Stimulated activated CD4-positive, alpha-beta T cell treated with anti-CD3 and anti-CD28 coated beads, Interleukin-2, amount 100 ng/mL, for 4 hours (primary cell): ENCODE measurements at places on chromosomes 11 and 22.

DNA sequence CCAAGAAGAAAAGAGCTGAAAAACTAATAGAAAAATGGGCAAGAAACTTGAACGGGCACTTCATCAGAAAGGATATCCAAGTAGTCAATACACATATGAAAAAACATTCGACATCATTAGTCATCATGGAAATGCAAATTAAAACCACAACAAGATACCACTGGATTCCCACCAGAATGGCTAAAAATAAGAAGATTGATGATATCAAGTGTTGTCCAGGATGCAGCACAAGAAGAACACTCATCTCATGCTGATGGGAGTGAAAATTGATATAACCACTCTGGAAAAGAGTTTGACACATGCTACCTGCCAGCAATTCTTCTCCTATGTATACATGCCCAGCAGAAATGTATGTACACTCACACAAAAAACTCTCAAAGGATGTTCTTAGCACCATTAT is 26.9 kb upstream of the SCUBE2 start:
- no peak for DNase-seq

DNA sequence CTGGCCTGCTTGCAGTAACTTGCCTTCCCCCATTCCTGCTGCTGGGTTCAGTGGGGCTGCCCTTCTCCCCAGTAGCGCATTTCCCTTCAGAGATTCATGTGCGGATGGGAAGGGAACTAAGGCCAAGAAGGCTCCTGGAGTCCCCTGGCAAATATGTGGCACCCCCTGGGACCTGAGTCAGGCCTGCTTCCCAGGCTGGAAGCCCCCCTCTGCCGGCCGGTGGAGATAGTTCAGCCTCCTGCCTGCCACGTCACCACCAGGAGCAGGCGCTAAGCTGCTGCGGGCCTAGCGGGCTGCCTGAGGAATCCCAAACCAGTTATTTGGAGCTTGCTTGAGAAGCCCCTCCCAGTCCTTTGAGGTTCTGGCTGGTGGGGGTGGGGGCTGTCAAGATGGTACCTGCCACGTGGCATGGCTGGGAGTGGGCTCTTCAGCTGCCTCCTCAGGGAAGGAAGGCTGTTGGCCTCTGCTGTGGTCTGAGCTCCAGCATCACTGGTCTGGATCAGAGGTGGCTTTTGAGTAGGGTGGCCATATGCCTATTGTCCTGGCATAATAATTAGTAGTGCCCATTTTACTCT is 2.0 kb downstream of the SERPINH1 start:
- no peak for DNase-seq

DNA sequence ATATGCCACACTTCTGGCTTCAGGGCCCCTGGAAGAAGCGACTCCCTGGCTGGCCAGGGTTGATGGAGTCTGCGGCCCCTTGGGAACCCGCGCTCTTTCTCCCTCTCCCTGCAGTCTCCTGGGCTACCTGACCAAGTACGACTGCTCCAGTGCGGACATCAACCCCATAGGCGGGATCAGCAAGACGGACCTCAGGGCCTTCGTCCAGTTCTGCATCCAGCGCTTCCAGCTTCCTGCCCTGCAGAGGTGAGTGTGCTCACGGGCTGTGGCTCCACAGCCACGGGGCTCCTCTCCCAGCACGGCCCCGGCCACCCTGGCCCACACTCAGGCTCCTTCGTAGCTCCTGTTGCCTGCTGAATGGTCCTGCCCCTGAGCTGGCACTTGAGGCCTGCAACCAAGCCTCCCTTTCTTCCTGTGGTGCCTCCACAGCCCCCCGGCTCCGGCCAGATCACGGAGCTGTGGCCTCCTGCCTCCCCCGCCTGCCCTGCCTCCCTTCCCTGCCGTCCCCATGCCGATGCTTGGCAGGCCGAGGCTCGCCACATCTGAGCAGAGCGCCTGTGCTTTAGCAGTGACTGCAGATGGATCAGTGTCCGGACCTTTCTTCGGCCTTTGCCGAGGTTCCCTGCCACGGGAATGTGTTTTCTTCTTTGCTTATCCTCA is 36.2 kb upstream of the KRTAP5-7 start:
- DNase-seq, result no peak

GRCh38 chr11:127791844-127792243 is 791.3 kb upstream of the KIRREL3 start:
- no peak for DNase-seq

DNA sequence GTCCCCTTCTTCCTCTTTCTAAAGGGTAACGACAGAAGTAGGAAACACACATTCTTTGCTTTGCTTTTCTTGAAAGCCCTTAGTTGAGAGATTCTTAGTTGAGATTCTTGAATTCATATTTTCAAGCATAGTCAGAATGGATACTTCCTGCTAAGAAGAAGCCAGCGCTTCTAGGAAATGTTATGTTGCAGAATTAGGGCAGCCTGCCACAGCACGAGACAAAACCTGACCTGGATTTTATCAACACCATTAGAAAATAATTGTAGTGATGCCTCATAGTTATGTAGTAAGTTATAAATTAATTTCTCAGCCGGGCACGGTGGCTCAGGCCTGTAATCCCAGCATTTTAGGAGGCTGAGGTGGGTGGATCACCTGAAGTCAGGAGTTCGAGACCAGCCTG is 37.9 kb upstream of the NUP160 start:
- no peak for DNase-seq

DNA sequence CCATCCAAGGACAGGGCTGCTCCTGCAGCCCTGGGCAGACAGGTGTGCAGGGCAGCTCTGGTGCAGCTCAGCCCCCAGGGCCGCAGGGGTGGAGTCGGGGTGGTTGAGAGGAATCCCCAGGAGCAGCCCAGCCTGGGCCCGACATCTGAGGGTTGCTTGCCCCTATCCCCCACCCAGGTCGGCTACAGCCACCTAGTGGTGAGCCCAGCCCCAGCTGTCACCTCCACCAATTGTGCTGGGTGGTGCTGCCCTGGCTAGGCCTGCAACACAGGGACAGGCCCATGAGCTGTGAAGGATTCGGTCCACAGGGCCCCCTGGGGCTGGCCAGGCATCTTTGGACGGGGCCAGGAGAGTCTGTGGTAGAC is 29.6 kb downstream of the RTN4R start:
- no peak for DNase-seq
